ENCODE measurements at places on chromosomes 16 and 17.

- no peak for DNase-seq
Measured at GRCh38 chr17:70310221-70310672, 140.9 kb downstream of the KCNJ2 start.

- no peak for DNase-seq
Measured at GRCh38 chr17:8697323-8697741, 47.3 kb downstream of the CCDC42 start.

DNA sequence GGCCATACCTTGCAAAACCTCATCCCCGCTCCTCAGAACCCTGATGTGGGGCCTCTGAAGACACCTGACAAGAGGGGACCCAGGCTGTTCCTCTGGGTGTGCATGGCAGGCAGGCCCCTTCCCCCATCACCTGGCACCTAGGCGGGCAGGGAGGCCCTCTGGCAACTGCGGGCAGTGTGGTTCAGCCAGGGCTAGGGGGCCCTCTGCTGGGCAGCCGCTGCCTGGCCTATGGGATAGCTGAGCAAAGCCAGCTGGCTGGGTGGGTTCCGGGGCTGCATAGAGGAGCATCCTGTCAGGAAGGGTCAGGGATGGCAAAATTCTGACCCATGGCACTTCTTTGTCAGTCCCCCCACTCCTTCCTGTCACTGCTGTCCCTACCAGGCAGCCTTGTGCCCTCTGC lies 228.7 kb upstream of the ASIC2 start:
- DNase-seq: no peak

DNA sequence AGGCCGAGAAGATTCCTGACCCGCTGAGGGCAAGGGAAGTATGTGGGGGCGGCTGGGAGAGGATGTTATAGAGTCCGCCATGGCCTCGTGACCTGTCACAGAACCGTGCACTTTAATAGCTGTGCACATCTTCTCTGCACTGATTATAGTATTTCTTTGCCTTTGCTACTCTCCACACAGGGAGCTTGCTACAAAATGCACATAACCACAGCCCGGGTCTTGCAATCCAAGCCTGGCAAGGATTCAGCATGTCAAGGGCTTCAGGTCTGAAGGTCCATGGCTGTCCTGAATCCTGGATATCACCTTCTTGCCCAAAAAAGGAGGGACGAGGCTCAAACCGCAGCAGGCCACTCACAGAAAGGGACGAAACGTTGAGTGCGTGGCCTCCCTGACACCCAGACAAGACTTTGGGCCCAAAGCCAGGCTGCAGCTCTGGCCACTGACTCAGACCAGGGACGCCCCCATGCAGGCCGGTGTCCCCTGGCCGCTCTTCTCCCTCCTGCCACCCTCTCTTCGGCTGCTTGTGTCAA lies 43.7 kb downstream of the USP22 start:
- DNase-seq: no peak

GRCh38 chr17:63420868-63421680 lies 25.0 kb downstream of the CYB561 start:
- DNase-seq: no peak

DNA sequence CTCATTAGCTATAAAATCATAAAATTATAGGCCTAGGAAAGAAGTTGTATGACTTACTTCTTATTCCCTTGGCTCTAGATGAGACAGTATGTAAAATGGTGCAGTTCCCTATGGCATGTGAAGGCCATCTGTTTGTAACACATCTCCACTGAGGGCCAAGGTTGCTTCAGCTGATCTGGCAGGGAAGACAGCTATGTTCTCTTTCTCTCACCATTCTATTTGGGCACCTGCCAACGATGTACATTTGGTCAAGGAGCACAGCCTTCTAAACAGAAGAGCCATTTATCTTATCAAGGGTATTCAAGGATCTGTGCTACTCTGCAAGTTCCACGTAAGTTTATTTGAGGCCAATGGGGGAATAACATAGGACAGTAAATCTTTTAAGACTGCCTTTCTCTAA lies 129.8 kb upstream of the TOM1L1 start:
- DNase-seq: no peak

DNA sequence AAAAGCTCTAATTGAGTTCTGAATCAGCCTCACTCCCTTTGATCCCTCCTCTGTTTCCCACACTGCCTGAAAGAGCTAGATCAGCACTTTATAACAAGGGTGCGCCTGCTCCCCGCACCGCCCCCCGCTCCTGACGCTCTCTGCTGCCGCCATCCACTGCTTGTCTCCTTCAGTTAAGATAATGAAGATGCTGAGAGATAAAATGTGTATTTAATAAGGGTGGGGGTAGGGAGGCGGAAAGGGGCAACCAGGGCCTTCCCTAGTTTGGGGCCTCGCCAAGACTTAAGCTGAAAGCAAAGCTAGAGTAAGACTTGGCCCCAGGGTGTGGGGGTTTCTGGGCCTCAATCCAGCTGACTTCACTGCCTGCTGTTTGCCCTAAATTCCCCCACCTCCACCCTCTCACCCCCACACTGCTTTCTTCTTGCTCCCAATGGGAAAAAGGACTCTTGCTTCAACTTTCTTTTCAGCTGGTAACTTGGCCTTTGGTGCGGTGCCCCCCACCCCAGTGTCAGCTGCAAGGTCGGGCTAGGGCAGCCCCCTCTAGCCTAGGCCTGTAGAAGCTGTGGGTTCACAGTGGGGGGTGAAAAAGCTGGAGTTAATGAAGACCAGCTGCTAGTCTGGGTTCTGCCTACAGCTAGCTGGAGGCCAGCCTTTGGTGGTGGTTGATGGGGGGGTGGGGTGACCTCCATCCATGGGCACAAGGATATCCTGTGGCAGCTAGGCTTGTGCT lies 1.8 kb upstream of the RARA start:
- peak; percentile 72 for DNase-seq

GRCh38 chr16:14263011-14263410 lies 191.9 kb downstream of the MRTFB start:
- DNase-seq: no peak

- DNase-seq: no peak
Measured at GRCh38 chr17:11943759-11944347, 53.4 kb downstream of the ZNF18 start.

- DNase-seq: no peak
Measured at GRCh38 chr16:2470603-2471015, 488 bp upstream of the NTN3 start.

DNA sequence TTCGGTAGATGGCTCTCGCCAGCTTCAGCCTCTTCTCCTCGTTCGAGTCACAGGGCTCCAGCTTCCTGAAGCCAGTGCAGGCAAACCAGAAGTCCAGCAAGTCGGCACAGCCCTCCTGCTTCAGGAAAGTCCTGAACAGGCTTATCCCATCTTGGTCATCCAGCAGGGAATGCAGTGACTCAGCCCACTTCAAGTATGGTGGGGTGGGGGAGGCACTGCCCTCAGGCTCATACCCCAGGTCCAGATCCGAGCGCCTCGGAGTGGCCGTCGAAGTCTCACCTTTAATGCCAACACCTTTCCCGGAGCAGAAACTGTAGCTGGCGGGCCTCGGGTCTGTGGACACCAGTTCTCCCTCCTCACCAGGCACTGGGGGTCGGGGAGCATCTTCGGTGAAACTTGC lies 5.9 kb downstream of the AXIN1 start:
- no peak for DNase-seq

- peak; percentile 27 for DNase-seq
Measured at GRCh38 chr17:12180644-12181261, 160.1 kb downstream of the MAP2K4 start.

- no peak for DNase-seq
Measured at GRCh38 chr16:55435387-55435786, 43.6 kb upstream of the MMP2 start.

DNA sequence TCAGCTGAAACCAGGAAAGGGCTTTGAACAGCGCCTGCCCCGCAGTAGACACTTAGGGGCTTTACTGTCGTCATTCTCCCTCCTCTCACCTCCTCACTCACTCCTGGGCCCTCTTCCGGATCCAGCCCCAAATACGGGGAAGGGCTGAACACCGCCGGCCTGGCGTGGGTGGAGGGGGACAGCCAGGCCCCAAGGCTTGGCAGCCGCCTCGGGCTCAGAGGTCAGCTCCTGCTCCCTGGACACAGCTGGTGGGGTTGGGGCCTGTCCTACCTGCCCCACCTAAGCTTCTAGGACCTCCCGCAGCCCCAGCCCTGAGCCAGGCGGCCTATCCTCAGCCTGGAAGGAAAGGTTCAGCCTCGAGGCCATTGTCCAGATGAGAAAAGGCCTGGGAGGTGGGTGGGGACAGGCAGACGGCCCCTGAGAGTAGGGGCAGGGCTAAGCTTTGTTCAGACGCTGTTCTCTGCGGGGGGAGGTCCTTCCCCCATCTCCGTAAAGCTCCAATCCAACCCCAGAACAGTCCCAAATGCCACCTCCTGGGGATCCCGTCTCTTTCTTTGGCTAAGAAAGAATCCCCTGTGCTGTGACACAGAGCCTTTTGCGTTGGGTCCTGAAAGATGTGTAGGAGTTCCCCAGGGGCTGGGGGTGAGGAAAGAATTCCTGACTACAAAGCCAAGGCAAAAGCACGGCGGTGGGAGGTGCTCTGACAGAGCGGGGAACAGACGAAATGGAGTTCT lies 881 bp upstream of the LLGL1 start:
- DNase-seq: no peak

GRCh38 chr16:81755915-81756614 lies 23.0 kb upstream of the PLCG2 start:
- DNase-seq: no peak

- DNase-seq: peak; percentile 85
Measured at GRCh38 chr17:40314584-40314956, 5.6 kb downstream of the RARA start.

DNA sequence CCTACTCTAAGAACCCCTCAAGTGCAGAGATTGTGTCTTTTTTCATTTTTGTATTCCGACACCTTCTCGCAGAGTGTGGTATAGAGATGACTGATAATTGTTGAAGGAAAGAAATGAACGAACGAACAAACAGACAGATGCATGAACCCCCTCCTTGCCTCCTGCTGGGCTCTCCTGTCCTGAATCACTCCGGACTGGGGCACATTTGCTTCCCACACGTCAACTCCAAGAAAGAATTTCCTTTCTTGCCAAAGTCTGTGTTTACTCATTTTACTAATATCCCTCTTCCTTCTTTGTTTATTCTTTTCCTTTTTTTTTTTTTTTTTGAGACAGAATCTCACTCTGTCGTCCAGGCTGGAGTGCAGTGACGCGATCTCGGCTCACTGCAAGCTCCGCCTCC lies 37.5 kb upstream of the BHLHA9 start:
- peak; percentile 64 for DNase-seq

DNA sequence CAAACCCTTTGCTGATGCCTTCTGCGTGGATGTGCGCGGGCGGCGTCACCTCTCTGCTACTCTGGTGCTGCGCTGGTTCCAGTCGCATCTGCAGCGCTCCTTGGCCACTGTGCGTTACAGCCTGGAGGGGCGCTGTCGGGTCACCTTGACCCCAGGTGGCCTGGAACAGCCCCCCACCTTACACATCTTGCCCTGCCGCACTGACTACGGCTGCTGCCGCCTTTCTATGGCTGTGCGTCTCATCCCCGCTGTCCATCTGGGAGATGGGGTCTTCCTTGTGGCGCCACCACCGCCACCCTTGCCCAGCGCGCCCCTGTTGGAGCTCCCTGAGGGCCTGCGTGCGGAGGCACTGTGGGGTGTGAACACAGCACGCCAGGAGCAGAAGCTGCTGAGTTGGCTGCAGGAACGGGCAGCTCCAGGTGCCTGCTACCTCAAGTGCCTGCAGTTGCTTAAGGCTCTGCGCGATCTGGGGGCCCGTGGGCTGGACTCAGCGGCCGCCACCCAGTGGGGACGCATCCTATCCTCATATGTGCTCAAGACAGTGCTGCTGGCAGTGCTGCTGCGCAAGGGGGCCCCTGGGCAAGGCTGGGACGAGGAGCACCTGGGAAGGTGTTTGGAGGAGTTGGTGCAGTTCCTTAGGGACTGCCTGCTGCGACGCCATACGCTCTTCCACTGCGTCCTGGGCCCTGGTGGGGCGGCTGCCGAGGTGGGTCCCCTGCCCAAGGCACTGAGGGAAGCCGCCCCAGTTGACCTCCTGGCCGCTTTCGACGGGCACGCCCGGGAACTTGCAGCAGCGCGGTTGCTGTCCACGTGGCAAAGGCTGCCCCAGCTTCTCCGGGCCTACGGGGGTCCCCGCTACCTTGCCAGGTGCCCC lies 1.6 kb downstream of the ITPRIPL2 start:
- no peak for DNase-seq

DNA sequence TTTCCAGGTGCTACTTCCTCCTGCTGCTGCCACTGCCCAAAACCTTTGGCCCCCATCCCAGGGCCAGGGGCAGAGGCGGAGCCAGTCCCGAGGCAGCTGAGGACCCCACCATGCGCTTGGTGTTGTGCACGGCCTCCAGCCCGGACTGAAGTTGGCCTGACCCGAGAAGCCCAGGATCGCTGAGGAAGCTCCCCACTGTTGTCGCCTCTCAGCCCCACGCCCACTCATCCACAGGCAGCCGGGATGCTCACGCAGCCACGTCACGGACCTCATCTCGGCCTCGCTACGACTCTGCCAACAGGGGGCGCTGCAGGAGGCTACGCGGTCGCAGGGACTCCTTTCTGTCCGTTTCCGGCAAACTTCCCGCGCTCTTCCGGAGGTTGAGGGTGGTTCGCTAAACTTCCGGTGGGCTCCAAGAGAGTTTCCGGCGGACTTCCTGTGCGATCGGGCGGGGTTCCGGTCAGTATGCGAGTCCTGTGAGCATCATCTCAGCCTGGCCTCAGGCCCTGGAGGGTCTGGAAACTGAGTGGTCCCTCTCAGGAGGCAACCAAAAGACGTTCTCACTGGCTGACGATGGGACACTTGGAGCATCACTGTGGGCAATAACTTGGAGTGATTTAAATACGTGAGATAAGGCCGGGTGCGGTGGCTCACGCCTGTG lies 12.4 kb downstream of the ZG16B start:
- peak; percentile 51 for DNase-seq

GRCh38 chr16:48091117-48091516 lies 64.7 kb downstream of the ABCC12 start:
- no peak for DNase-seq

GRCh38 chr16:80369138-80369958 lies 171.4 kb upstream of the DYNLRB2 start:
- no peak for DNase-seq

DNA sequence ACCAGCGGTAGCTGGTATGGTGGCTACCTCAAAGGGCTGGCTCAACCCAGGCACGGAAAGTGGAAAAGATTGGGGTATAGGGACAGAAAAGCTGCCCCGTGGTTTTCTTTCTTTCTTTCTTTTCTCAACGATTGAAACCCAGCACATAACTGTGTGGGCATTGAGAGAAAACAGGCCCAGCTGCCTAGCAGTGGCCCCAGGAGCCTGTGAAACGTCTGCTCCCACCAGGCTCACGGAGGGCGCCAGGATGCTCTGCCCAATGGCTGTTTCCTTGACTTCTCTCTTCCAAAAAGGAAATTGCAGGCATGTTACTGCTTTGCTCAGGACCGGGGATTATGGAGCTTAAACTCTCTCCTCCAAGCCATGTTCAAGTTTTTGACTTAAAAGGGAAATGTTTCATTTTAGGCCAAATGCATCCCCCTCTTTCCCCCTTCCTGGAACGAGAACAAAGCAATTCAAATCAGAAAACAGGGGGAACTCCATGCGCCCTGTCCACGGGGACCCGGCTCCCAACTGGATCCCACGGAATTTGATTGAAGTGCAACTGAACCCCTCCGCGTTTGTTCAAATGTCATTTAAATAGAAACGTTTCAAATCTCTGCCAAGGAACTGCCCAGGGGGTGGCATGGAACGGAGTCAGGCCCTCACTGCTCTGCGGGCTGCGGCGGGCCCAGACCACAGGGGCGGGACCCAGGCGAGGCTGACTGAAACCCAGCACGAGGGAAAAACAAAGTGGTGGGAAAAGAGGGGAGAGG lies 133.5 kb downstream of the RGS9 start:
- no peak for DNase-seq

Measured in inflammatory macrophage treated with lipopolysaccharide for 1 hour (primary cell).